ENCODE measurements at places on chromosomes 12 and 14.
A peak's percentile ranks its signal among the peaks of the same experiment; 100 is the strongest.

- no peak for DNase-seq
Measured at GRCh38 chr12:32089156-32089555, 17.5 kb upstream of the BICD1 start.

DNA sequence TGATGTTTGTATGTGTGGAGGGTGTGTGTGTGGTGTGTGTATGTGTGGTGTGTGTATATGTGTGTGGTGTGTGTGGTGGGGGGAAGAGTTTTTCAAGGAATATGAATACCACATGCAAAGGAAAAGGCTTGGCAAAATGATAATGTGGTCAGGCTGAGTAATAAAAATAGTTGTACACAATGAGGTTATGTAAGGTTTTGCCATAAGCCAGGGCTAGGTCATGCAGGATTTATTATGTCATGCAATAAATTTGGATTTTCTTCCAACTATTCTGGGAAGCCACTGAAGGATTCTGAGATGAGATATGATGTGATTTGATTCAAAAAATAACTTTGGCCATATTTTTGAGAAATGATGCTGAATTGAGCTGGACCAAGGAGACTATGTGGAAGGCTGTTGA lies 1191.6 kb upstream of the SEL1L start:
- DNase-seq: no peak

DNA sequence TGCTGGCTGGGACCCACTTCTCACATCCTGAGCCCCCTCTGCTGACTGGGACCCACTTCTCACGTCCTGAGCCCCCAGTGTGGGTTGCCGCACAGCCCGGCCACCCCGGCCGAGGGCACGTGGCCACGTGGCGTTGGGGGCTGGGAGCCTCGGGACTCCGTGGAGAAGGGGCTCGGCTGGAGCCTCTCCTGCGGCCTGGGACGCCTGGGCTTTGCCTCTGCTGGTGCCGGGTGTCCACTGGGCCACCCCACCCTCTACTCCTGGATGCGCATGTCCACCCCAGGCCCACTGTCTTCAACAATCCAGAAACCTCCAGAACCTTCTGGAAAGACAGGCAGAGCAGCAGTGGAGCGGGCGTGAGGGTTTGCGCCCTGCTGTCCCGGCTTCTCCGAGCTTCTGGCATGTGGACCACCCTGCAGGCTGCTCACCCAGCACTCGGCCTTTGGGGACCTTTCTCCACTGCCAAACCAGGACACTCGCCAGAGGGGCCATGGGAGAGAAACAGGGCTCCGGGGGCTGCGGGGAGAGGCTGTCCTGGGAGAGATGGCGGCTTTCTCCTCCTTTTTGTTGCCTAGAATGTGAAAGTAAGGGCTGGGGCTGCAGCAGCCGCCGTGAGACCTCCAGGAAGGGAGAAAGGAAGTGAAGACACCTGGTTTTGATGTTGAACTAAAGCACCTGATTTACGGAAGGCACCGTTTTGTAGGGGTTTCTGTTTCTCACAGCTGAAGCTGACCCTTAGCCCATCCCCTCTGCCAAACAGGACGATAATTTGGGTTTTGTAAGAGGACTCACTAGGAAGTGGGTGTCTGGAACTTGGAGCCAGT lies 30.0 kb downstream of the NOC4L start:
- DNase-seq: no peak

GRCh38 chr14:91308337-91308736 lies 63.8 kb upstream of the GPR68 start:
- DNase-seq: no peak

DNA sequence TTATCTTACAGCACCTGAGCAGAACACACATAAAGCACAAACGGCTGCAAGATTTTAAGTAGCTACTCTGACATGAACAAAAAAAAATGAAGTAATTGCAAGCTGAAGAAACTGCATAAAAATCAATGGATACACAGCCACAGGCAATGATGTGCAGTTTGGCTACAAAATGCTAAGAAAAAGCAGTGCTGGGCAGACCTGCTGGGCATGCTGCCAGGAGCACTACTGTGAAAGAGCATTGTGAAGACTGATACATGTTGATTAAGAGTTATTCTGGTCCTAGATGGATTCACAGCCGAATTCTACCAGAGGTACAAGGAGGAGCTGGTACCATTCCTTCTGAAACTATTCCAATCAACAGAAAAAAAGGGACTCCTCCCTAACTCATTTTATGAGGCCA lies 20.1 kb upstream of the RTN1 start:
- no peak for DNase-seq

GRCh38 chr12:25501549-25501948 lies 51.5 kb downstream of the LMNTD1 start:
- no peak for DNase-seq

DNA sequence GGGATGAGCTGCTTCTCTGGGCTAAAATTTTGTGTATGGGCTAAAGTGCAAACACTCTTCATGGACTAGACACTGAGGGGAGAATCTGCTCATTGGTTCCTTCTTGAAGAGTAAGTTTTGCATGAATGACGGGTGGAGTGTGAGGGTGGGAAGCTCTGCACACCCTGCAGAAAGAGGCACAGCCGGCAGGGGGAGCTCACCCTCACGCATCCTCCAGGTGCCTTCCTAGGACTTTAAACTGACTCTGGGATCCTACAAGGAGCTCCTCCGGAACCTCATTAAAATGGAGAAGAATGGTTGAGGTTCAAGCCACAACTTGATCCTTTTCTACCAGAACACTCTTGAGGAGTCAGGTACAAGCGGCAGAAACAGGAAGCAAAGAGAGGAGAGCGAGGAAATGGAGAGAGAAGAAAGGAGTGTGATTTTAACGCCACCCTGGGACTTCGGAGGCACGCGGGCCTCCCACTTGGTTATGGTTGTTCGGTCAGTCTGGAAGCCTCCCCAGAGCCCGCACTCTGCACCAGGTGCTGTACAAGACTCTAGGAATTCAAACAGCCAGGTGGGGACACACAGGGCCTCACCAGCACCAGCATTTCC lies 87.5 kb downstream of the SETD3 start:
- peak; percentile 44 for DNase-seq

DNA sequence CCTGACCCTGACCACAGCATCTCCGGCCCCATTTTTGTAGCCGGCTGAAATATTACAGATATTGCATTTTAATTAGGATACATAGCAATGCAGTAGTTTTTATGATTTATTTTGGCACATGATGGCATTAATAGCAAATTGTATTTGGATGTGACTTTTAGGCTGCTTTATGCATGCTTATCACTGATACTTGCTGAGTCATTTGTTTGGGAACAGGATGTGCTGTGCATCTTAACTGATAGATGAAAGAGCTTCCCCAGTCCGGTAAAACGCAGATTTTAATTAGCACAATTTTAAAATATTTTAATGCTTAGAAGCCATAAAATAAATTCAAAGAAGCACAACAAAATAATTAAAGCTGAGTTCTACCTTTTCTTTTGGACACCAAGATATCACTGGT lies 90.7 kb downstream of the OTOGL start:
- no peak for DNase-seq

DNA sequence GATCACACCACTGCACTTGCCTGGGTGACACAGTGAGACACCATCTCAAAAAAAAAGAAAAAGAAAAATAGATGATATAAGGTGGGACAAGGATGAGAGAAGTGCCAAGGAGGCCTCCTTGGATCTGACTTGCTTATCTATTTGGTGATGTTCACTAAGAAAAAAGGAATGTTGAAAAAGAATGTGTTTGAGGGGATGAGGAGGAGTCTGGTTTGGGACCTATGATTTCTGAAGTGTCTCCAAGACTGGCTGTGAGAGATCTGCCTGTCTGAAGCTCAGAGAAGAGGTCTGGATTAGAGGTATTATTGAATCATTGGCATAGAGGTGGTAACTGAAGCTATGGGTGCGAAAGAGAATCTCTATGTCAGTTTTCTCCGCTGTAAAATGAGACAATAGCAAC lies 42.8 kb downstream of the BCAT1 start:
- no peak for DNase-seq

- peak; percentile 34 for DNase-seq
Measured at GRCh38 chr12:122888232-122888752, 7.6 kb downstream of the VPS37B start.

- DNase-seq: no peak
Measured at GRCh38 chr12:113462998-113463745, 8.5 kb downstream of the LHX5 start.

GRCh38 chr14:61322011-61322798 lies 826 bp downstream of the PRKCH start:
- peak; percentile 67 for DNase-seq

GRCh38 chr12:76303989-76304460 lies 44.2 kb downstream of the BBS10 start:
- no peak for DNase-seq

GRCh38 chr12:122965321-122965751 lies 927 bp downstream of the ABCB9 start:
- DNase-seq: no peak

- no peak for DNase-seq
Measured at GRCh38 chr12:11026118-11026517, 3.7 kb upstream of the TAS2R19 start.

GRCh38 chr14:95649230-95649629 lies 37.0 kb upstream of the TCL1B start:
- DNase-seq: no peak

DNA sequence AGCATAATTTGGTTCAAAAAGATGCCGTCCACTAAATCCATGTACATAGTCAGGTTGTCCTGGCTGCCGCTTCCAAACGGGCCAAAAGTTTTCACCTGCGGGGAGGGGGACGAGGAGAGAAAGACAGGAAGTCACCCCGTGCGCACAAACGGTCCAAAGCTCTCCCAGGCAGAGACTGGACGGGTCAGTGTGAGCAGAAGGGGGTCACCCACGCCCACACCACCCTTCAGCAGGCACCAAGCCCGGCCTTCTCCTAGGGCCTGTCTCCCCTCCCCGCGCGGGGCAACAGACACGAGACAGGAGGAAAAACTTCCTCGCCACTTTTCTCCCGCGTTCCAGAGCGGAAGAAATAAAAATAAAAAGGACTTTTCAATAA lies 888 bp downstream of the CCDC88C start:
- DNase-seq: no peak

DNA sequence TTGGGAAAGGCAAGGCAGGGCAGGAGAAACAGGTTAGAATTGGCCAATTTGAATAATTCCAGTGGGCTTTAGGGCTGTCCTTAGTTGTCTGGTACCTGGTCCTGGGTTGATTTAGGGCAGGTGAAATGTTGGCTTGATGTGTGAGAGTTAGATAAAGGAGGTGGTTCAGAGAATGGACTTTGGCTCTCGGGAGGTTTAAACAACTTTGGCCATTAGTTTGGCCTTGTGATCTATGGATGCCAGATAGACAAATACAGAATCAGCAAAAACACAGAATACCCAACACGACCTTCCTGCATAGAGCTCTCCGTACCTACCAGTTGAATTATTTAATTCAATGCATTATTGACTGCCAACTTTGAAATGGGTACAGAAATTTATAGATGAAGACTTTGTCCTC lies 35.1 kb downstream of the SCN8A start:
- DNase-seq: no peak

DNA sequence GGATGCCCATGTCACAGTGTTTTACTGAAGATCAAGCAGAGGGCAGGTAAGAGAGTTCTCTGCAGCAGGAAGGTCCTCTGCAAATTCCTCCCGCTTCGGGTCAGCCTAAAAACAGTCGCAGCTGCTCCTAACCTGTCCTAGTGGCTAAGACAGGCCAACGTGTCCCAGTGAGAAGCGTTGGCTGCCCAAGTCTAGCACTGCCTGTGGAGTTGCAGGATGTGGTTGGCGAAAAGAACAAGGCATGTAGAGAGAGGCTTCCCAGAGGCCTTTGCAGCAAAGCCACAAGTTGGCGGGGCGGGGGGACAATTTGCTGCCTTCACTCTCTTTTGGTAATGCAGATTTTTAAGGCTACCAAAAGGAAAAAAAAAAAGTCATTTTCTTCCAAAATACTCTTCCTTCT lies 340.1 kb downstream of the BCL11B start:
- no peak for DNase-seq

GRCh38 chr12:39815746-39816145 lies 196.1 kb upstream of the ABCD2 start:
- no peak for DNase-seq

- DNase-seq: no peak
Measured at GRCh38 chr12:2335109-2335508, 282.3 kb downstream of the CACNA1C start.

DNA sequence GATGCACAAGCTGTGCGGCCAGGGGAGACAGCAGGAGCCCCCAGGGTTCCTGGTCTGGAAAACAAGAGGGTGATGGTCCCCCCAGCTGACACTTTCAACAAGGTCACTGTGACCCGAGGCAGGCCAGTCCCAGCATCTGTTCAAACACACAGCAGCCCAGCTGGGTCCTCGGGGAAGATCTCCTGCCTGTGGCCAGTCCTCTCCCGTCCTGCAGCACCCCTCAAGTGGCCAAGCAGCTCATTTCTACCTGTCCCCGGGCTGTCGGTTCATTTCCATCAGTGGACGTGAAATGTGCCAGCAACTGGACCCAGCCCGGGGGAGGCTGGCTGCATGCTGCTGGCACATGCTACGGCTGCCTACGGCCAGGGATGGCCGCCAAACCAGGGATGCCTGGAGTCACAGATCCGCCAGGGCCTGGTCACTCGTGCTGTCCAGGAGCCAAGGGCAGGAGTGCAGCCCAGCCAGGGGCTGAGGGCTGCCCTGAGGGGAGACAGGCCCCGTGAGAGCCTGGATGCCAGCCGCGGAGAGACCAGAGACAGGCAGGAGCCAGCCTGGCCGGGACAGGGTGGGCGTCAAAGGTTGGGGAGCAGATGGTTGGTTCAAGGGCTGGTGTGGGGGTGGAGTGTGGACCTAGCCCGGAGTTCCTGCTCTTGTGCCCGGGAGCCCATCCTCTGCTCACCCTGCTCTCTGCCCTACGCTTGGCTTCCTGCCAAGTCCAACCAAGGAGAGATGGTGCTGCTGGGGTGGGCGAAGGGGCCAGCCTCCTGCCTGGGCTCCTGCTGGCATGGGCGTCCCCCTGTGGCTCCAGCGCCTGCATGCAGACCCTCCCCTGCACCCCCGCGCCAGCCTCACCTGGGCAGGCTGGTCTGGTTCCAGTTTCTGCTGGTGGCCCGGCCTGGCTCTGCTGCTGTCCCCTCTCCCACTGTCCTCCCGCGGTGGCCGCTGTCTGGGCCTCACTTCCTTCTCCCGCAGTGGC lies 143.8 kb downstream of the ADGRD1 start:
- no peak for DNase-seq

- DNase-seq: no peak
Measured at GRCh38 chr12:47216150-47216677, 136.5 kb upstream of the AMIGO2 start.
